ENCODE measurements at places on chromosomes 3 and 15. TPM values are rescaled to one million over a fixed set of nuclear protein-coding genes. Genes with fewer than 3 reads are reported as not detected.

GRCh38 chr15:51766341-51766740, 14.9 kb downstream of the TMOD2 start:
- no peak overlapping the region for H3K4me3 ChIP-seq
- no peak overlapping the region for H3K27ac ChIP-seq
- no peaks in the 10 kb centered on the region for H3K36me3 ChIP-seq
- no peak for DNase-seq

GRCh38 chr3:10006762-10007090, 19.5 kb upstream of the FANCD2 start:
- no peak overlapping the region for H3K4me3 ChIP-seq
- H3K4me1 ChIP-seq = peaks cover 30% of the 10 kb centered on the region
- DNase-seq = peak; percentile 42
- no peaks in the 10 kb centered on the region for H3K27me3 ChIP-seq

GRCh38 chr15:65110676-65111292, 4.2 kb downstream of the UBAP1L start:
- no peak overlapping the region for H3K4me3 ChIP-seq
- H3K27me3 ChIP-seq = no peaks in the 10 kb centered on the region
- no peaks in the 10 kb centered on the region for H3K4me1 ChIP-seq
- H3K36me3 ChIP-seq = no peaks in the 10 kb centered on the region
- H3K27ac ChIP-seq = no peak overlapping the region

Gene PLA2G4E
- total RNA-seq = 8.8 TPM

Gene PIF1
- total RNA-seq = 6.6 TPM

DNA sequence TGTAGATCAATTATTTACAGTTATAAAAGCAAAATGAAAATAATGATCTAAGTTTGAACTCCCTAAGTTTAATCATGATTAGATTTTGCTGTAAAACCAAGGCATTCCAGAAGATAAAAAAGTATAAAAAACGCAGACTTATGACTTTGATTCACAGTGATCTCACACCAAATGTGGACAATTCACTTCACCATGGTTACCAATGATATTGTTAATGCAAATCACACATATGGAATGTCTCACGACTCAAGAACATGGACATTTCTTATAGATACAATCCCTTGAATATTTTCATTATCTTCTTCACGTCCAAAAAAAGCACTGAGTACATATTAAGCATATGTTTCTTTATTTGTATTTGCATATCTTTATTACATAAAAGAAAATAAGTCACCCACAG, 1054.2 kb downstream of the NAALADL2 start:
- H3K27me3 ChIP-seq = no peaks in the 10 kb centered on the region
- no peak overlapping the region for H3K27ac ChIP-seq
- no peak overlapping the region for H3K4me3 ChIP-seq
- DNase-seq = no peak

Gene ALDH1L1
- 19.2 TPM for total RNA-seq

DNA sequence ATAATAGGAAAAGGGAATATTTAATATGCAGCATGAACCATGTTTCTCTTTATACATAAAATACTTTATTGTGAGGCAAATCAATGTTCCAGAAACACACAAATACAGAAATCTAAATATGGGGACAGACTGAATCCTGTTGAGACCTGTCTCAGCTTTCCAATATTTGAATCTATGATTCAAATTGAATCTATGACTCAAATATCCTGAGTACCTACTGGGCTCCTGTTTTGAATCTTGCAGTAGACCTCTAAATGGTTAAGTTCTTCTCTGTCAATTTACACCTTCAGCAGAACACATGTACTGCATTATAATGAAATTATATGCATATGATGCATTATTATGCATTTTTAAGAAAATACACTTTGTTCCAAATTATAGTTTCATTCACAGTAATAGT, 143.2 kb upstream of the PLXND1 start:
- no peak overlapping the region for H3K4me3 ChIP-seq
- no peaks in the 10 kb centered on the region for H3K4me1 ChIP-seq

Gene EHHADH
- total RNA-seq = 8.1 TPM

GRCh38 chr3:8490079-8490552, 11.5 kb upstream of the LMCD1 start:
- DNase-seq = no peak
- H3K36me3 ChIP-seq = no peaks in the 10 kb centered on the region
- peaks cover 24% of the 10 kb centered on the region for H3K4me1 ChIP-seq
- no peaks in the 10 kb centered on the region for H3K27me3 ChIP-seq
- no peak overlapping the region for H3K4me3 ChIP-seq

- H3K27ac ChIP-seq = peak overlapping the region; percentile 84
- peaks cover 32% of the 10 kb centered on the region for H3K4me1 ChIP-seq
- H3K36me3 ChIP-seq = no peaks in the 10 kb centered on the region
- no peak for DNase-seq
- peak overlapping the region; percentile 81 for H3K4me3 ChIP-seq
- no peaks in the 10 kb centered on the region for H3K27me3 ChIP-seq
Observed at GRCh38 chr3:71726146-71726545, 944 bp upstream of the EIF4E3 start.

DNA sequence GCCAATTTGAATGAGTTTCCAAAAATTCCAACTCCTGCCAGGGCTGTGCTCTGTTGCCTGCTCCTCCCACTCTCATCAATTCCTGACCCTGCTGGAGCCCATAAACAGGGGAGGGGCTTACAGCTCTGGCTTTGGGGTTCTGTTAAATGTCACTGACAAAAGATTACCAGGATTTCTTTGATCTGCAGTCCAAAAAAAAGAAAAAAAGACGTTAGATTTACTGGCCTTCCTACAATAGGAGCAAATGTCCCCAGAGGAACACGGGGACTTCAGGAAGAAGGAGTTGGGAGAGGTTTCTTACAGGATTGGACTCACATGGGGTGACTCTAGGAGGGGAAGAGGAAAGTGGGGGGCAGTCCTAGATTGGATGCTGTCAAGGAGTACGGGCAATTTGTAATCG, 84.3 kb upstream of the RNF7 start:
- DNase-seq = no peak
- no peaks in the 10 kb centered on the region for H3K4me1 ChIP-seq
- H3K4me3 ChIP-seq = no peak overlapping the region
- no peaks in the 10 kb centered on the region for H3K27me3 ChIP-seq

DNA sequence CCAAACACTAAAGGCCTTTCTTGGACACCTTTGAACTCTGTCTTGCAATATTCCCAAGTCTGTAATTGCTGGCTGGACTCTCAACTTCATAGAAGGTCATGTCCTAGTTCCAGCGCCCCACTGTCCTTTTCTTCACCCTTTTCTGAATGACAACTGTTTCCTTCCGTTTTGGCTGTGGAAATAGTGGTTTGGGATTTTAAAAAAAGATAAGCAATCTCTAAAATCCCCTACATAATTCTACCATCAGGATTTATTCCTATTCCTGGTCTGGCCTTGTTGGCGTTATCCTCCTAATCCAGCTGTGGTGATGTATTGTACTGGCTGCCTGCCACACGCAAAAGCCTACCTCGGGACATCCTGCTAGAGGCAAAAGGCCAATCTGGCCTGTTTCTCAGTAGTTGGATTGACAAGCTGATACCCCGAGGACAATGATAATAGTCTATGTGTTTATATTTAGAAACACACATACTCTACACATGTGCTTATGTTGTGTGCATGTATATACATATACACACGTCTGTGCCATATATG, 440.3 kb upstream of the DPH6 start:
- no peak for DNase-seq
- H3K36me3 ChIP-seq = no peaks in the 10 kb centered on the region
- H3K27me3 ChIP-seq = no peaks in the 10 kb centered on the region
- H3K4me3 ChIP-seq = no peak overlapping the region
- no peaks in the 10 kb centered on the region for H3K4me1 ChIP-seq

GRCh38 chr15:53716909-53717876, 42.3 kb downstream of the WDR72 start:
- no peak overlapping the region for H3K4me3 ChIP-seq
- no peak for DNase-seq
- H3K27me3 ChIP-seq = no peaks in the 10 kb centered on the region
- H3K4me1 ChIP-seq = no peaks in the 10 kb centered on the region
- H3K36me3 ChIP-seq = no peaks in the 10 kb centered on the region

Gene SKOR1
- total RNA-seq = 0.25 TPM

Gene KLF15
- total RNA-seq = 25.3 TPM

DNA sequence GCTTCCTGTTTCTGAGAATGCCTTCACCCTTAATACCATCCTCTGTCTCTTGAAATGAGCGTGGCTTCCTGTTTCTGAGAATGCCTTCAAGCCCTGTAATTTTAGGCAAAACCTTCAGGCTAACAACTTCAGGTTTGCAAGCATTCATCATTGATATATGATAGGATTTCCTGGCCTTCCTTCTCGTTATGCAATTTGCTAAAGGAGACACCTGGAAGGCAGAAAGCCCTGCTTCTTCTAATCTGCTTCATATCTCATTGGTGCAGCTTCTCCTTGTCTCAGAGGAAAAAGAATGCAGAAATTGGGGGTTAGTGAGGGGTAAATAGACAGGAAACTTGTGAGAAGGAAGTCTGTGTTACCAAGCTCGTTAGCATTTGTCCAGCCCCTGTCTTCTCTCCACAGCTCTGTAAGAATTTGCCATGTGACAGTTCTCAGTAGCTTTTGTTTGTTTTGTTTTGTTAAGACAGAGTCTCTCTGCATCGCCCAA, 7.3 kb downstream of the ARL6IP5 start:
- H3K4me1 ChIP-seq = peaks cover 96% of the 10 kb centered on the region
- no peak for DNase-seq
- H3K36me3 ChIP-seq = no peaks in the 10 kb centered on the region
- no peak overlapping the region for H3K4me3 ChIP-seq
- peak overlapping the region; percentile 21 for H3K27ac ChIP-seq
- H3K27me3 ChIP-seq = no peaks in the 10 kb centered on the region

DNA sequence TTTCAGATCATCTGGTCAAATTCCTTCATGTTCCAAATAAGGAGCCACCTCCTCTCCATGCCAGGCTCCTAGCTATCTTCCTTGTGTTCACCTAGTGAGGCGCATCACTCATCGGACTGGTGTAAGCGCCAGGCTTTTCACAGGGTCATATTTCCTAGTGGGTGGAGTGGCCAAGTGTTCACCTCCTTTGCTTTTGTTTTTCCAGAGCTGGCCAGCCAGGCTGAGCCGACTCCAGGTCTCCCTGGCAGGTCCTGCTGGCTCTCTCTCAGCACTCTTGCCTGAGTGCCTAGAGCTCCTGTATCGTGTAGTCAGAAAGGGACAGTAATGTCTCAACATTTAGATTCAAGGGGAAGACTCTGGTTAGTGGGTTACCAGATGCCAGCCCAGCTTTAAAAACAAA, 31.0 kb downstream of the HEG1 start:
- no peak overlapping the region for H3K27ac ChIP-seq
- no peak overlapping the region for H3K4me3 ChIP-seq
- DNase-seq = no peak

GRCh38 chr15:70164910-70165715, 67.4 kb upstream of the TLE3 start:
- no peaks in the 10 kb centered on the region for H3K36me3 ChIP-seq
- no peak overlapping the region for H3K4me3 ChIP-seq
- H3K27ac ChIP-seq = no peak overlapping the region
- H3K27me3 ChIP-seq = no peaks in the 10 kb centered on the region

- H3K4me3 ChIP-seq = no peak overlapping the region
- DNase-seq = no peak
- no peak overlapping the region for H3K27ac ChIP-seq
Observed at GRCh38 chr3:24315356-24315755, 179.3 kb downstream of the THRB start.

- H3K4me1 ChIP-seq = no peaks in the 10 kb centered on the region
- no peaks in the 10 kb centered on the region for H3K36me3 ChIP-seq
- H3K27me3 ChIP-seq = no peaks in the 10 kb centered on the region
- no peak overlapping the region for H3K27ac ChIP-seq
- no peak overlapping the region for H3K4me3 ChIP-seq
- no peak for DNase-seq
Observed at GRCh38 chr3:125480656-125481374, 39.2 kb downstream of the SNX4 start.

- DNase-seq = no peak
- H3K27me3 ChIP-seq = no peaks in the 10 kb centered on the region
- H3K36me3 ChIP-seq = no peaks in the 10 kb centered on the region
- no peak overlapping the region for H3K4me3 ChIP-seq
- H3K27ac ChIP-seq = no peak overlapping the region
- no peaks in the 10 kb centered on the region for H3K4me1 ChIP-seq
Observed at GRCh38 chr3:98233468-98233867, 30.6 kb upstream of the OR5H6 start.

Gene IQCF5
- not detected for total RNA-seq

Gene NAALADL2
- total RNA-seq = 12.5 TPM

DNA sequence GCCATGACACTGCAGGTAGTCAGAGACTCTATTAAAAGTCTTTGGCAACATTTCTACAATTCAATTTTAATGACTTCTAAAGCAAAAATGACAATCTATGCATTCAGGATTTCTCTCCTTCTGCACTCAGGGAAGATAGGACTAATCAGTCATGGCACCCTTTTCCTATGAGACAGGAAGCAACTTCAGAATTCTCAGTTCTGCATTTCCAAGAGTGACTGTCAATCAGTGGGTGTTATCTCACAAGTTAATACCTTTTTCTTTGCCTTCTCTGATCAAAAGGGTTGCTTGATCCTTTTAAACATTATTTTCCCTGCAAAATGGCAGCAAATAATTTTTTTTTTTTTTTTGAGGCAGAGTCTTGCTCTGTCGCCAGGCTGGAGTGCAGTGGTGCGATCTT, 7.8 kb upstream of the ICE2 start:
- DNase-seq = no peak
- H3K36me3 ChIP-seq = no peaks in the 10 kb centered on the region
- H3K27me3 ChIP-seq = no peaks in the 10 kb centered on the region
- no peak overlapping the region for H3K27ac ChIP-seq
- no peaks in the 10 kb centered on the region for H3K4me1 ChIP-seq

Gene SHQ1
- 12.3 TPM for total RNA-seq

Gene BFSP2
- not detected for total RNA-seq

DNA sequence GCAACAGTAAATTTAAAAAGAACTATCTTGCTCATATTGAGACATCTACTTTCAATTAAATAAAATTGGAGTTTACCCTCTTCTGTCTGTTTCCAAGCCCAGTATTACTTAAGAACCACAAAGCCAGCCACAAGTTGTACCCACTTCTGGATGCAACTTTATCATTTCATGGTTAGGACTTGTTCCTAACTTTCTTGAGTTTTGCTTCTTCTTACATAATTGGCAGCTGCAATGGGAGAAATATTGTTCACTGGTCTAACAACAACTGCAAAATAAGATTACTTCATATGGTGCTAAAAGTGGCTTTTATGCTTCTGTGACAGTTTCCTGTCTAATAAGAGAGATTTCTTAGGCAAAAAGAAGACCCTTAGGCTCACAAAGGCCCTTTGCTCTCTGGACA, 240.6 kb downstream of the OTOL1 start:
- no peak overlapping the region for H3K4me3 ChIP-seq
- DNase-seq = no peak
- no peak overlapping the region for H3K27ac ChIP-seq

Gene DENND6A
- 24.8 TPM for total RNA-seq
